ENCODE measurements at places on chromosomes 5 and 9.

DNA sequence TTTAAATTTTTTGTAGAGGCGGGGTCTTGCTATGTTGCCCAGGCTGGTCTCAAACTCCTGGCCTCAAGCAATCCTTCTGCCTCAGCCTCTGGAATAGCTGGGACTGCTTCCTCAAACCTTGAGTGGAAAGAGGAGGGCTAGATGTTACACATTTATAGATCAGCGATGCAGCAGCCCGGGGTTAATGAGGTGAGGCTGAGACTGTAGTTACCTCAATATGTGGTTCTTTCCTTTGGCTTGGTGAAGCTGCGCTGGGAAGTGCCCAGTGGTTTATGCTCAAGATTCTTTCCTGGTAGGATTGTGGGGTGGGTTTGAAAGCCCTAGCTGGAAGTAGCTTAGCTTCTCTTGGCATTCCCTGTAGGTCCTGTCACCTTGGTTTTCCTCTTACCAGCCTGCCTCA, 22.5 kb downstream of the ZNF618 start:
- no peak for DNase-seq

DNA sequence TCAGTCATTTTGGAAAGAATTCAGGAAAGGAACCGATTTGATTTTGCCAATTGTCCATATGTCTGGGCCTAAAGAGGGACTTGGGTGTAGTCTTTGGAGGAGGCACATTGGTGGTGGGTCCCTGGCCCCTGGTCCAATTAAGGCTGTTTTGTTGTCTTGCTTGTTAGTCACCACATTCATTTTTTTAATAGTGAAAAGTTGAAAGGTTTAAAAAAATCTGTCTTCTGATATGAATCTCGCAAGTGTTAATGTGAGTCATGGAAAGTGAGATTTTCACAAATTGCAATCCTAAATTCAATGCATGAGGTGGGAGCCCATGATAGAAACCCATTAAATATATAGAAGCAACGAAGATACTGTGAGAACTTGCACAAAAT, 165.9 kb upstream of the OTULINL start:
- DNase-seq: no peak

- no peak for DNase-seq
These were observed 279.4 kb downstream of the FBXL17 start for GRCh38 chr5:108102463-108102862.

- no peak for DNase-seq
These were observed 11.9 kb upstream of the SMC2 start for GRCh38 chr9:104082168-104082567.

DNA sequence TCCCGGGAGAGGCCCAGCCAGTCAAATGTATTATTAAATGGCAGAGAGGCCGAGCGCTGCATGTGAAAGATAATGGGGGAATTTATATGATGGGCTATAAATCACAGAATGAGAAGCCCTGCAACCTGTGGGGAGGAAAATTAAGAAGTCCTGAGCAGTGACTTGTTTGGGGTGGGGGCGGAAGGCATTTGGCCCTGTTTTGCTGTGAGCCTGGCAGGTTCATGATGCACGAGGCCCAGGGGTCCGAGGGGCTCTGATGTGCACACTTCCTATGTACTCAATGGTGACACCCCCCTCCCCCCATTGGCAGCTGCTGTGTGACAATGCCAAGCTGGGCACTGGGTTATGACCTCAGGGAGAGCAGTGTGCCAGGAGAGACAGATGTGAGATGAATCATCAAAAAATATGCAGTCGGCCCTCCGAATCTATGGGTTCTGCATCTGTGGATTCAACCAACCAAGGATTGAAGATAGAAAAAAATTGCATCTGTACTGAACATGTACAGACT, 13.7 kb upstream of the DAB2IP start:
- no peak for DNase-seq

GRCh38 chr9:130422546-130422945, 22.2 kb upstream of the ASS1 start:
- DNase-seq: no peak

DNA sequence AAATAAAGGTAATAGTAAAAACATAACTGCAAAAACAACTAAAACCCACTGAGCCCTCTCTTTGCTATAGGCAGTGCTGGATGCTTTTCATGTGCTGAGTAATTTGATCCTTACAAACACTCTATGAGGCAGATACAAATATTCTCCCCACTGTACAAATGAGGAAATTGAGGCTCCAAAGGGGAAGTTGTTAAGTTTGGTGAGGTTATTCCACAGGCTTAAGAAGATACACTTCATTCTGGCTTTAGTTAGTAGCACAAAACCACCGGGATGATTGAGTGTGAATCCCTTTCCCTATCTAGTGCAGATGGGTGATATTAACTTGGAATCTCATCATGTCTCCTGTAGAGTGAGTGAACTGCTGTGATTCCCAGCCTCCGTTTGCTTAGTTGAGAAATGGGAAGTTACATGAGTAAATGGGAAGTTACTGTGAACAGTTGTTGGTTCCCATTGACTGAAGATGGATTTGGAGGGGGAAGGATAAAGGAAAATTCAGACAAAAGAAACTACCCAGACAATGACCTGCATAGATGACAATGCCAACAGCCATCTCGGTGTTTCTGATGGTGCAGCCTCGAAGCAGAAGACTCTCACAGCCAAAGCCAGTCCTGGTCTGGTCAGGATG, 208.3 kb downstream of the ATP10B start:
- DNase-seq: no peak

GRCh38 chr9:114098936-114099668, at the start of gene KIF12:
Gene KIF12, minus strand, starts transcription at chr9:114099292. Its CDS starts 16 bp downstream, at chr9:114099276.
- DNase-seq: no peak

DNA sequence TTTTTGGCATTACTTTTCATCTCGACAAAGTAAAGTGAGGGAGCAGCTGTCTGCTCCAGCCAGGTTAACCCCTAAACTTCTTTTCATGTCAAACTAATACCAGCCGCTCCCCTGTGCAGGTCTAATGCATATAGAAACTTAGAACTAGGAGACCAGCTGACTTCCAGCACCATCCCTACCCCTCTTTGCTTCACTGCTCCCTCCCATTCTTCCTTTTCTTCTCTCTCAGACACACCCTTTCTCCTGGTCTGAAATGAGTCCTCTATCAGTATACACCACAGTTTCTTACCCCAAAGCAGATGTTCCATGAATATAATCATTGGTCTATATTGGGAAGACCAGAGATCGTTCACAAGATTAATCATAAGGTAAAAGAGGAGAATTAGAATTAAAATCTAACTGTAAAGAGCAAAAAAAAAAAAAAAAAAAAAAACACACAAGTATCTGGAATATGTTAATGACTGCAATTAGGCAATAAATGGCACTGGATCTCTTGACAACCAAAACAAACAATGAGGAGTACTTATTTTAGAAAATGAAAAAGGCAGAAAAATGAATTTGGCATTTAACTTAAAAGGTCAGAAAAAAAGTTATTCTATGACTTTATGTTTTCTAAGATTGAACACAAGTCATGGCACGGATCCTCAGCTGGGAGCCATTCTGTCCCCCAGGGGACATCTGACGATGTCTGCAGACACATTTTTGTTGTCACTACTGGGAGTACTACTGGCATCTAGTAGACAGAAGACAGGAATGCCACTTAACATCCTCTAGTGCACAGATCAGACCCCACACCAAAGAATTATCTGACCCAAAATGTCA, 209.8 kb downstream of the PJA2 start:
- DNase-seq: no peak

Data from NCI-H187 treated with DMSO at 0.1 percent for 48 hours (cell line).